ENCODE measurements at places on chromosomes 4 and X.
A peak's percentile ranks its signal among the peaks of the same experiment; 100 is the strongest.

DNA sequence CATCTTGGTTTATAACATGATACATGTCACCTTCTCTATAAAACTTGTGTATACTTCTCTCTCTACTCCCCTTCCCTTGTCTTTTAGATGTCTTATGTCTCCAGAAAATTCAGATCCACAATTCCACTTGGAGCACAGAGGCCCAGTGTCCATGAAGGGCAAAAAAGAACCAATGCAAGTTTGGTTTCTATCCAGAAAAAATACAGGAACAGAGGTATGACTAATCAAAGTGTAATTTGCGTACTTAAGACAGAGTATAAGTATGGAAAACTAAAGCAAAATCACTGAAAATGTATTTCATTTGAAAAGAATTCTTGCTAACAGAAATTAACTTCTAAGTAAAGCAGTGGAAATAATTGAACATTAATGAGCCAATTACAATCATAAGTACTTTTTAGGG, 46.2 kb downstream of the GUCY1B1 start:
- peak; percentile 10 for DNase-seq

- no peak for DNase-seq
Measured at GRCh38 chr4:16977081-16977480, 78.6 kb upstream of the LDB2 start.

DNA sequence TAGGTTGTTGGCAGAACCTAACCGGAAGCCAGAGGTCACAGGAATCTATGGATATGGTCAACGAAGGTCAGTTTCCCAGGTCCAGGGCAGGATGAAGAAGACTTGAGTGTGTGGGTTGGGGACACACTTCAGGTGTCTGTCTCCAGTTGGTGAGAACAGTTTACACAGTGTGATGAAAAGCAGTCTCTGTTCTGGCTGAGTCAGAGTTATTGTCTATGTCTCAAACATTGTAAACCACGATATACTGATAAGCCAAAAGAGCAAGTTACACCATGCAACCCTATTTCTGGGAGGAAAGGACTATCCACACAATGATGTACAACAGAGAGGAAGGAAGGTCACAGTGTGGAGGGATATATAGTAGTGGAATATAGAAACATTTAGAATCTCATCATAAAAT, 187.1 kb upstream of the C1QTNF7 start:
- no peak for DNase-seq

GRCh38 chr4:153546280-153546679, 80.1 kb downstream of the TMEM131L start:
- DNase-seq = no peak

DNA sequence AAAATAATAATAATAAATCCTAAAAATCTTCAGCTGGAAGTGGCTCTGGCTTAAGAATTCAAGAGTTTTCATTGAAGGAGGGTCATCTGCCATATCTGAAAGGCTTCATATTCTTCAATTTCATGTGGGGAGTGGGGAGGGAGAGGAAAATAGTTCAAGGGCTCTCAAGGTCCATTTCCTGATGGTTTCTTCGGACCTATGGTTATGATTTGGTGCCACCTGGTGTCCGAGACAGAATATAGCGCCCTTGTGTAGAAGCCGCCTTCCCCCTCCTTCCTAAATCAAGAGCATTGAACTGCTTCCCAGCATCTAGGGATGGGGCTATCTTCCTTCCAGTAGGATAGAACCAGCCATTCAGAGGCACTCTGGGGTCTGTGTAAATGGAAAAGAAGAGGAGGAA, 34.3 kb downstream of the NLGN3 start:
- DNase-seq = peak; percentile 54

DNA sequence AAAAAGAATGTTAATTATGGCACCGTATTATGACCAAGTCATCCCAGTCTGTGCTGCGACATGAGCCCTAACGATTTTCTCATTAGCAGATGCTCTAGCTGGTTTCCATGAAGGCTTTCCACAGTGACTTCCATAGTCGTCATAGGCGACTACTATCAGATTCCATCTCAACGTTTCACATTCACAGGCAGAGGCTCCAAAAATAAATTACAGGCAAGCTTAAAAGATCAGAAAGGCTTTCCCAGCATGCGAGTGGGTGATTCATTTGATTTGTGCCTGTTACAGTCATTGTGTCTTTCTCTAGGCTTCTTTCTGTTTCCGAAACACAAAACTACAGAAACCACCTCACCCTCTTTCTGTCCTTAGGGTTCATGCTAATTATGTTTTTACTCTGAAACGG, 43.2 kb downstream of the PALLD start:
- peak; percentile 52 for DNase-seq

- DNase-seq = peak; percentile 86
Measured at GRCh38 chr4:19983072-19983471, 268.6 kb upstream of the SLIT2 start.

GRCh38 chr4:153409412-153409811, 56.7 kb upstream of the TMEM131L start:
- peak; percentile 44 for DNase-seq

GRCh38 chr4:31678356-31678755, 958.2 kb downstream of the PCDH7 start:
- DNase-seq = no peak

- no peak for DNase-seq
Measured at GRCh38 chr4:181162266-181162665, 1080.9 kb upstream of the TENM3 start.

GRCh38 chr4:111064342-111064993, 441.6 kb upstream of the PITX2 start:
- peak; percentile 27 for DNase-seq

- DNase-seq = no peak
Measured at GRCh38 chrX:135512508-135513129, 7.8 kb upstream of the INTS6L start.

DNA sequence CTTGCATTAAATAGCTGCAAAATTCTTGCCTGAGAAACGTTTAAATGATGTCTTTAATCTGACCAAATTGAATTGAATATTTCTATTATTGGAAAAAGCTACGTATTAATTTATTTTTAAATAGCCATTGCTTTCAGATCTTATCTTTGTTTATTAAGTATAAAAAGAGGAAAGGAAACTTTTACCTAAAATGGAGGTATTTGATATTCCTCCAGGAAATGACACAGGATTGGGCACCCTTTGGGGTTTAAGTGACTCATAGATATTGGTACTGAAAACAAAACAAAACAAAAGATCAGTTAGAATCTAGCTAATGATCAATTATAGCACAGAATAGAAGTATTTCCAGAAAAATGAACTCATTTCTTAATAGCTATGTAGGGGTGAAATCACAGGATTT, 34.1 kb downstream of the PLS3 start:
- no peak for DNase-seq

DNA sequence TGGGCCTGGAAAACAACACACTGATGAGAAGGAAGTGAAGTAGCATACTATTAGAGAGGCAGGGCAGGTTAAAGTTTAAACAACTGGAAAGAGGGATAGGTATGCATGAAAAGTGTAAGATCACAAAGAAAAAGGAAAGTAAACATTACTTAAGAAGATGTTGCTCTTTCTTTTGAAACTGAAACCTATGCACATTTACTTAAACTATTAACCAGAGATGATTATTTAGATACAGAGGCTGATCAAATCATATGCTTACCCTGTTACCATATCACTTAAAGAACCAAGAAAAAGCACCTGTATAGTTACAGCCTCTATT, 37.8 kb downstream of the NAP1L5 start:
- DNase-seq = no peak

DNA sequence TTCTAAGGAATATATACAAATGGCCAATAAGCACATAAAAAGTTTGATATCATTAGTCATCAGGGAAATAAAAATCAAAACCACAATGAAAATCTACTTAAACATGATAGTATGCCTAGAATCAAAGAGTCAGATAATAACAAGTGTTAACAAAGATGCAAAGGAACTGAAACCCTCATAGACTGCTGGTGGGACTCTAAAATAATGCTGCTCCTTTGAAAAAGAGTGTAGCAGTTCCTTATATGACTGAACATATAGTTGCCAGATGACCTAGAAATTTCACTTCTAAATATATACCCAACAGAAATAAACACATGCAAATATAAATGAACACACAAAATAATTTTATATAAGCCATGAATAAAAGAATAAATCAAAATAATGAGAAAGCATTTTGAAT, 205.1 kb upstream of the CTSO start:
- DNase-seq = no peak

DNA sequence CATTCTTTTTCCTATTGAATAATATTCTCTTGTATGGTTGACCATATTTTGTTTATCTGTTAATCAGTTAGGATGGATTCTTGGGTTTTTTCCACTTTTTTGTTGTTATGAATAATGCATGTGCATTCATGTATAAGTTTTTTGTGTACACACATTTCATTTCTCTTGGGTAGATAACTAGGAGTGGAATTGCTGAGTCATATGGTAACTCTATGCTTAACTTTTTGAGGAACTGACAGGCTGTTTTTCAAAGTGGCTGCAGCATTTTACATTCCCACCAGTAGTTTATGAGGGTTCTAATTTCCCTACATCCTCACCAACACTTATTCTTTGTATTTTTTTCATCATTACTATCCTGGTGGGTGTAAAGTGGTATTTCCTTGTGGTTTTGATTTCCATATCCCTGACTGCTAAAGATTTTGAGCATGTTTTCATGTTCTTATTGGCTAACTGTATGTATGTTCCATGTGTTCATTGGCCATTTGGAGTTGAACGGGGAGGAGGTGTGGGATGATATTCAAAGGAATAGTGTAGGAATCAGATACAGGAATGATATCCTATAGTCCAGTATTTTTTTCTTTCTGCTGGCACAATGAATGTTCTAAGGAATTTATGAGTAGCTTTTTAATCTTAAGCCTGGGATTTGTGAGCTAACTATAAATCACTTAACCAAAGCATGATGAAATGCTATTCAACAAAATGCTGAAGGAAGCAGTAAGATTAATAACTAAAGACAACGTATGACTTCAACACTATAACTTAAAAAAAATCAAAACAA, 114.3 kb downstream of the AMELX start:
- DNase-seq = no peak

DNA sequence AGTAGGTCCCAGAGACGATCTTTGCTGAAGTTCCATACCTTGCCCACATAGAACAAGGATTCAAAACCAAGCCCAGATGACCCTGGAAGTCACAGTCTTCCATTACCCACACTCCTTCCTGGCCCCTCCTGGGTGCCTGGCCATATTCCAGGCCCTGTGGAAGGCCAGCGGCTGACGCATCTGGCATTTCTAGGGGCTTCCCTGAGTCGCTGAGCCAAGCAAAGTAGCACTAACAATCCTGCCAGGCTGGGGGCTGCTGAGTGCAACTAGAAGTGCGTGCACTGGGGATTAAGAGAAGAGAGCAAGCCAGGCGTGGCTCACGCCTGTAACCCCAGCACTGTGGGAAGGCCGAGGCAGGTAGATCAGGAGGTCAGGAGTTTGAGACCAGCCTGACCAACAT, 175.2 kb upstream of the CPEB2 start:
- peak; percentile 34 for DNase-seq

DNA sequence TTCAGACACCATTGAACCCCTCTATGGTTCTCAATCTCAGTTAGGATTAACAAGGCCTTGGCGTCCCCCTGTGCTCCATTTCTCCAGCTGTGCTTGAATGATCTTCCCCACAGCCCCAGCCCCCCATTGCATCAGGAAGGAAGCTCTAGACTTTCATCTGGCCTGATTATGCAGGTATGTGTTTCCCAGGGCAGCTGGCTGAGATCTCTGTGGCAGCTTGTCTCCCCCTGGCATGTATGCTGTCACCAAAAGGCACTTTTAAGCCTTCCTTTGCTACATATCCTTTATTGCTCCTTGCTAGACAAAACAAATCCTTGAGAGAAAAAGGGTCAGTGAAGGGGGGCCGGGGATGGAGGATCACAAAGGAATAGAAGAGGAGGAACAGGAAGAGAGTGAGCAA, 1056.0 kb upstream of the SLIT2 start:
- DNase-seq = no peak

DNA sequence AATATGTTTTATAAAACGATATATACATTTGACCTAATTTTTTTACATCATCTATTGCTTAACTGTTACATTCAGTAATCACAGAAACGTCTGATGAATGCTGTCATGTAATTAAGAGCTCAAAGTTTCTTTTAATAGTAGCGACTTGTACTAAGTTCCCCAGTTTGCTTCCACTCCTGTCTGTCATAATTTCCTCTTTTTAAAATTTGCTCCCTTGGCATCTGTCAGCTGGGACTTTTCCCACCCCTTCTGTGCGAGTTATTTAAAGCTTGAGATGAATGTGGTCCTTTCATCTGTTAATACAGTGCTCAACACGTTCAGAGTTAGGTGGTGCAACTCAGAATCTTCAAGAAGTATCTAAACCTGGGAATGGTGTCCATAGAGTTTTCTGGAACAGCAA, 1.2 kb downstream of the RAP1GDS1 start:
- no peak for DNase-seq

DNA sequence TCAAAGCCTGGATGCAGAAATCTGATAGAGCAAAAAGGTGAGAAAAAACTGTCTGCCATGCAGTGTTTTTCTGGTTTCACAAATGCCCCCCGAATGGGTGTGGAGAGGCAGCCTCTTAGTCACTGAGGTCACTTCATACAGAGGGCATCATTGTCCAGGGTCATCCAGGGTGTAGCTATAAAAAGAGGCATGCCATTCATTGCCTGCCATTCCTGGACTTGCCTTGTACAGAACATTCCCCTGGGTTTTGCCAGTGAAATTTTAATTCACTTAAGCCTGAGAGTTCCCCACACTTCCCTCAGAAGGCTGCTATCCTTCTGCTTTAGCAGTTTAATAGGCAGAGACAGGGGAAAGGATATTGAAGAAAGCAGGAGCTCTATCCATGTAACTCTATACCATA, 230.3 kb downstream of the UNC5C start:
- no peak for DNase-seq

- no peak for DNase-seq
Measured at GRCh38 chr4:172393220-172393619, 580.0 kb downstream of the GALNTL6 start.

- peak; percentile 40 for DNase-seq
Measured at GRCh38 chr4:114078636-114079035, 99.2 kb upstream of the ARSJ start.

DNA sequence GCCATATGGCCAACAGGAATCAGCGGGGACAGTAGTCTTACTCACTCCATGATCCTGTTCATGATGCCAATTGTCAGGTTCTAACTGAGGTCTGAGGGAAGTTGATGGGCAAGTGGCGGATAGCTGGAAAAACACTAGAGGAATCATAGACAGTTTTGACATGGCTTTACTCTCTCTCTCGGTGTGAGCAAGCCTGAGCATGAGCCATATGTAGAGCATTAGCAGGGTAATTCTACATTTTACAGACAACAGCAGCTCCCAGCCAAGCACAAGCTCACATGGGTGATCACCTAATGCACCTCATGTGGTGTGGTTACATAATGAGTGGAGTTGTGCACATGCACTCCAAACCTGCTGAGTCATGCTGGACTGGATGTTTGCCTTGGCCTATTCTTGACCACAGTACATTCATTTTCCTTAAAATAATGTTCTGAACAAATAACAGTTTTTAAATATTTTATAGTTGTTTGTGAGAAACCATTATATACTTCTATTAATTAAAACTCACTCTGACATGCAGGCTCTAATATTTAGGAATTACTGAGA, 429.2 kb downstream of the GPAT3 start:
- DNase-seq = no peak
